AG09319 (cell line): ENCODE measurements at places on chromosomes 6 and 20.
A peak's percentile ranks its signal among the peaks of the same experiment; 100 is the strongest.

DNA sequence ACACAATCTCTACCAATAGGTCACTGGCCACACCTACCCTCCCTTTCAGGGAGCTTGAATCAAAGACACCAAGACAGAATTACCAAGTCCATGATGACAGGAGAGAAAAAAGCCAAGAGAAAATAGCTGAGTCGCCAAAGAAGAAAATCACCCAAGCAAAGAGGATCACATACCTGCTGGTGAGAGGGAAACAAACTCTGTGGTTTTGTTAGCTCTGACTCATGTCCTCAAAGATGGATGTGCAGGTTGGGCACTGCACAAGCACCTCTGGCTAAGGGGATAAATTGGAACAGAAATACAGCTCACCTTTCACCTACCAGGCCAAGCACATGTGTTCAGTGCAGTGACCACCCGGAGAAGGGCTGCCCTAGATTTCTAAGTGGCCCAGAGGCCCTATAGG lies 114.8 kb downstream of the TFAP2A start:
- no peak for DNase-seq

GRCh38 chr6:3900744-3901336 lies 51.7 kb downstream of the FAM50B start:
- DNase-seq: no peak

- DNase-seq: no peak
Observed at GRCh38 chr6:149140910-149141290, 176.6 kb upstream of the TAB2 start.

GRCh38 chr20:62805155-62805710 lies 598 bp downstream of the OGFR start:
- DNase-seq: no peak

DNA sequence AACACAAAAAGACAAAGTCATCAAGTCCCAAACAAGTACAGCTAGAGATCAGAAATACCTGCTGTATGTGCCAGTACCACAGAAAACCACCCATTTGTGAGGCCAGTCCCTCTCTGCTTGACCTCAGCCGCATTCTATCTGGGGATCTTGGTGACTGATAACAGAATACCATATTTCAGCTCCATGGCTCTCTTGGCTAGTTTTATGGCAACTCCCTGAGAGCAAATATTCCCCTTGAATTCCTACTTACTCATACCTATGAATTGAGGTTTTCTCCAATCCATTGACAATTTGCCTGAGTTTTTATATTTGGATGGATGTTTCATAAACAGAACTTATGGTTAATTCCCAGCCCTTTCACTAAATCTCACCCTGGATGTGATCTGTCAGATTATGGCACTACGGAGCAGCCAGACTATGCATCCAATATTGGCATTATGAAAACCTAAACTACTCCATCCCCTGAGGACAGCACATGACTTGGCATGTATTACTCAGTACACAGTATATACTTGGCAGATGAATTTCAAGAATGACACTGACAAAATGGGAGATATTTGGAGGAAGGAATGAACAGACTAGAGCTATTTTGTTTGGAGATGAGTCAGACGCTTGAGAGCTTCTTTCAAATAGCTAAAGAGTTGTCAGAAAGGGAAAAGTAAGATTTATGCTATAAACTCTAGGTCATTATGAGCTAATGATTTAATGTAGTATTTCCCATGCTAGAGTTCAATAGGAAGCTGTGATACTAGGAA lies 95.7 kb downstream of the PRDM1 start:
- DNase-seq: no peak

DNA sequence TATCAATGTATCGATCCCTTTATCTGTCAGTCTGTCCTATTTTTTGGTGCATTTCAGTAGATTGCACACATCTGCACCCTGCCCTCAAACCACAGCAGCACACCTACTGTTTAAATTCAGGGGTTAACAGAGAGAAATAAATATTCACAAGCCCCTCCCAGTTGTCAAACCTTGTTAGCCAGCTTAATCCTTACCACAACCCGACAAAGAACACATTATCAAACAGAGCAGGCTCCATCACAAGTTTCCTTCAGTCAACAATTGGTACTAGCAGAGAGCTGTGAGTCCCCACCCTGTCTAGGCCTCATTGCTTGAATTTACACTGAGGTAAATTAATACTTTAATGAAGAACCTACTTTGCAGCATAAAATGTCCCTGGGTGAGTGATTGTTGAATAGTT lies 249.8 kb downstream of the FNDC1 start:
- DNase-seq: no peak

DNA sequence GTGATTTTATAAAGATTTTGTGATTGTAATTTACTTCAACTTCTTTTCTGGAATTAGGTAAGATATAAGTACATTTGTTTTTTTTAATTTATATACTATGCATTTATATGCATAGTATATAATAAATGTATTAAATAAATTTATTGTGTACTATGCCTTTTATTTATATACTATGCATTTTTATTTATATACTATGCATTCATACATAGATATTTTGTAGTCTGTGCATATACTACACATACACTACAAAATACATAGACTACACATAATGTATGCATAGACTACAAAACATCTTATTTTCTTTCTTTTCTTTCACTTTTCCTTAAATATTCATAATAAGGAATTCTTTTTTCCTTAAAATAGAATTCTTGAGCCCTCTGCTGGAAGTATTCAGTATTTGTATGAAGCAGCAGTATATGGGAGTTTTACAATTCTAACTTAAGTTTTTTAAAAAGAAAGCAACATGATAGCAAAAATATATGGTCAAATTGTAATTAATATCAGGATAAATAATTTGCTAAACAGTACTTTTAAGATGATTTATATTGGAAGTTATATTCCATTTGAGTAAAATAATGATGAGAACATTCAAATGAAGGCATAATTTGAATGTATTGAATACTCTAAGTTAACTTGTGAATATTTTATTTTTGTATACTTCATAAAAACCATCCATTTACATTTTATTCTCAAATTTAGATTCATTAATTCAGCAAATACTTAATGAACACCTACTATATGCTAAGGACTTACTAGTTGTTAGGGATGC lies 129.3 kb downstream of the KLHL32 start:
- no peak for DNase-seq

DNA sequence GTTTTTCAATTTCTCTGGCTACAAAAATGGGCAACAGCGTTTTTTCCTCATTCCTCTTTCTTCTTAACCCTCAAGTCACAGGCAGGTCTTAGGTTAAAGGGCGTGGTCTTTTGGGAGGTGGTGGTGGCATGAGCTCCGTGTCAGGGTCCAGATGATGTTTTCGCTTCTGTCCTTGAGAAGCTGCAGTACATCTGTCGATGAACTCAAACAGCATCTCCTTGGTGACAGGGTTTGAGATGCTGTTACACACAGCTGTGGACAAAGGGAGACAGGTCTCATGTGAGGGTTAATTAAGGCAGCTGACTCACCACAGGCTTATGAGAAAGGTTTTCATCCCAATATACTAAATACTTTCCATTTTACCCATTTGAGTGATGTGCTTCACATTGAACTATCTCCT lies 350.8 kb downstream of the RNGTT start:
- DNase-seq: no peak

GRCh38 chr20:34875642-34876405 lies 588 bp upstream of the ACSS2 start:
- DNase-seq: peak; percentile 98
